HT-29 (cell line): ENCODE measurements at places on chromosomes 6 and 20. TPM values are rescaled to one million over a fixed set of nuclear protein-coding genes. Genes with fewer than 3 reads are reported as not detected.

DNA sequence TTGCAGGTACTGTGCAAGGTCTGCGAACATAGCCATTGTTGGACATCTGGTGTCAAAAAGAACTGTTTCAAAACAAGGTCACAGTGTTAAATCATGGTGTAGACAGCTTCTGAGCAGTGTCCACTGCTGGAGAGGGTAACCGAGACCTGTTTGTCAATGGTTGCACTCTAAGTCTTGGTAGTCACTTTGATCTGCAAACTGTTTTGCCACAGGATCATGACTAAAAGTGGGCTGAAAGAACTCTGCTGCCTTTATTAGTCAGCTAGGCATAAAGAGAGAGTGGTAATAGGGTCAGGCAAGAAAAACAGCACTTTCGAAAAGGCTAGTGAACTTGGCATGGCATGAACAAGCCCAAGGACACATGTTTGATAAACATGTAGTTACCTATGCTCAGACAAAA is 552.3 kb upstream of the CITED2 start:
- DNase-seq = no peak

DNA sequence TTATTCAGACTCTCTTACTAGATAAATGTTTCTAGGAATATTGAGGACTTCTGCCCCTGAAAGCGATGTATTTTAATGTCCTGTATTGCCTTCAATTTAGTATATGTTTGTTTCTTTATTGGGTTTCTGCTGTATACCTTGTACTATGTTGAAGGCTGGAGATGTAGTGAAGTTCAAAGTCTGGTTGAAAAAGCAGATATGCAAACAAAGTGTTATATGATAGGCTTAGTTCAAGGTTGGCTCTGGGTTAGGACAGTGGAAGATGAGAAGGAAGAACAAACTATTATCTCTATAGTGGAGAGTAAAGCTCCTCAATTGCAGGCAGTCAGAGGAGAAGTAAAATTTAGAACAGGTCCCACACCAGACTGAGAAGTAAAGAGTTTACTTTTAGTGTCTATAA is 36.3 kb upstream of the ADGRG6 start:
- no peak for DNase-seq

- DNase-seq = no peak
Measured at GRCh38 chr6:131048933-131049515, 14.0 kb downstream of the EPB41L2 start.

SOX4 gene
- total RNA-seq = 46.8 and 49.8 TPM in 2 replicates

DNA sequence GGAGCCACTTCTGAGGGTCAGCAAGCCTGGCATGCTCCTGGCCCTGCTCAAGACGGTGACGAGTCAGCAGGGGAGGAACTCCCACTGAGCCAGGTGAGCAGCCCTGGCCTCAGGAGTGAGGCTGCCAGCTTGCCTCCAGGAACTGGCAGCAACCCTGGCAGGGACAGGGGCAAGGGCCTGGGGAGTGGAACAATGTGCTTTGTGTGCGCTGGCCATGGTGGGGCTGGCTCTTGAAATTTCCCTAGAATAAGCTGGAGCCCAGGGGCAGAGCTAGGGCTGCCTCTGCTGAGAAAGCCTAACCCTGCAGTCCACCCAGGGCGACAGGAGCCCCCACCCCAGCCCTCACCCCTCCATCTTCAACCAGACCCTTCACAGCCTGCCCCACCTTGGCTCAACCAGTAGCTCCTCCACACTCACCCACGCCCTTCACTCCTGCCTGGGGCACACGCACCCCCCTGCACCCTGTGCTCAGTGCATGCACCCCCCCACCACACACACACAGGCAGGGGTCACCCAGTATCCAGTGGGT is 88.0 kb downstream of the MRPL14 start:
- DNase-seq = no peak

- DNase-seq = no peak
Measured at GRCh38 chr6:155024391-155025027, 29.4 kb downstream of the TIAM2 start.

- DNase-seq = no peak
Measured at GRCh38 chr6:39197922-39198500, 31.3 kb downstream of the KCNK5 start.

CPXM1 gene
- not detected in 2 replicates for total RNA-seq

DNA sequence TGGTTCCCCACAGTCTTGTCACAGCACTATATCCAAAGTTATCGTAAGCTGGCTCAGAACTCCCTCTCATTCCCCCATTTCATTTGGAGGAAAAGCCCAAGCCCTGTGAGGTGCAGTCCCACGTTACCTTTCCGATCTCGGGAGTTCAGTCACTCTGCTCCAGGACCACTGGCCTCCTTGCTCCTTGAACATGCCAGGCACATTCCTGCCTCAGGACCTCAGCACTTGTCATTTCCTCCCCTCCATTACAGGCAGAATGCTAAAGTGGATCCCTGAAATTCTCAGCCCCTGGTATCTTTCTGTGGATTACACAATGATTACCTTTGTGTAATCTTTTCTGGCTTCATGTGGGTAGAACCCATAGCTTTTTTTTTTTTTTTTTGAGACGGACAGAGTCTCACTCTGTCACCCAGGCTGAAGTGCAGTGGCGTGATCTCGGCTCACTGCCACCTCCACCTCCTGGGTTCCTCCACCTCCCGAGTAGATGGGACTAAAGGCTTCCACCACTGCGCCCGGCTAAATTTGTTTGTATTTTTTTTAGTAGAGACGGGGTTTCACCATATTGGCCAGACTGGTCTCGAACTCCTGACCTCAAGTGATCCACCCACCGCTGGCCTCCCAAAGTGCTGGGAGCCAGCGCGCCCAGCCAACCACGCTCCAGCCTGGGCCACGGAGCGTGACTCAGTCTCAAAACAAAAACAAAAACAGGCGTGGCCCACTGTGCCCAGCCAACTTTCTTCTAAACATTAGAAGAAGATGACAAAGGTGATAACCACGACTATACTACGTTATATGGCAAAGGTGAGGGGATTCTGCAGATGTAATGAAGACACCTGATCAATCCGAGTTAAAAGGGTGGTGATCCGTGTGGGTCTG is 4.0 kb upstream of the OXT start:
- DNase-seq = no peak
